ENCODE measurements at places on chromosomes 5 and 9. TPM values are rescaled to one million over a fixed set of nuclear protein-coding genes. Genes with fewer than 3 reads are reported as not detected.

DNA sequence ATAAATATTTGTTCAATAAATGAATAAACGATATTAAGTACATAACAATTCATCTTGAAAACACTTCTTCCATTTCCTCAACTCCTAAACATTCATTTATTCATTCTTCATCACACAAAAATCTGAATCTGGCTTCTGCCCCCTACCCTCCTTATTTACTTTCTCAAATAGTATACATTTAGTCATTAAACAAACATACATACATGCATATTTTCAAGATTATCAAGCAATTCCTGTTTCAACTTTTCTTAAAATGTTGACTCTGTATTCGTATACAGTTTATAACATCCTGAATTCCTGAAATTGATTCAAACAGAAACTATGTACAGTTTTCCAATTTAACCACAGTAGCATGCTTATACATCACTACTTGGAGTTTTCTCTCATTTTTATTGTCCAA is 129.0 kb downstream of the MUSK start:
- DNase-seq = no peak

- no peak for DNase-seq
Measured at GRCh38 chr5:1792842-1793266, 6.8 kb downstream of the MRPL36 start.

DNA sequence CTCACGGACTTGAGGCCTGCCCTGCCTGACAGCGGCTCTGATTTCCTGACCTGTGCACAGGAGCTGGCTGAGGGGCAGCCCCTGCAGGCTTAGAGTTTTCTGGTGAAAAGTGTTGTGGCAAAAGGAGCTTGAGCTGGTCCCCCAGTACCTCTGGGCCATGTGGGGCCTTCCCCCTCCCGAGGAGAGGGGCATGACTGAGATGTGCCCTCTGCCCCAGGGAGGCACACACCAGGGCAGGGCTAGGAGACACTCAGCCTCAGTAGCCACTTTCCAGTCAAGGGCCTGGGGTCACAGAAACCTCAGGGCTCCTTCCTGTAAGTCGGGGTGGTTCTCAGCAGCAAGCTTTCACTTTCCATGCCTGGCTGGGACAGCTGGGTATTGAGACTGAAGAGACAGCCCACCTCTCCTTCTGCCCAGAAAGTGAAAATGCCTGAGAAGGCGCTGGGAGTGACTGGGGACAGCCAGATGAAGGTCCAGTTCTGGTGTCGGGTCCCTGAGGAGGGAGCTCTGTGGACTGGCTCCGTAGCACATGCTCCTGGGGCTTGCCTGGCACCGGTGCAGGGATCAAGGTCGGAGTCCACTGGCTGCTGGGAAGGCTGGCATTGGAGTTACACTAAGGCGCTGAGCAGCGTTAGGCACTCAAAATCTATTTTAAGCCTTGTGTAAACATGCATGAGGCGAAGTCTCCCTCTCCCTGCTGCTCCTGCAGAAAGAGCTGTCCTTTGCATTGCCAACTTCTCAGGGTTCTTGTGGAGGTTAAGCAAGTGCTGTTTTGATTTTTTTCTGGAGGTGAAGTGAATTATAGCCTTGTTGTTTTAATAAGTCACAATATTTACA is 394.9 kb downstream of the GADD45G start:
- no peak for DNase-seq

DNA sequence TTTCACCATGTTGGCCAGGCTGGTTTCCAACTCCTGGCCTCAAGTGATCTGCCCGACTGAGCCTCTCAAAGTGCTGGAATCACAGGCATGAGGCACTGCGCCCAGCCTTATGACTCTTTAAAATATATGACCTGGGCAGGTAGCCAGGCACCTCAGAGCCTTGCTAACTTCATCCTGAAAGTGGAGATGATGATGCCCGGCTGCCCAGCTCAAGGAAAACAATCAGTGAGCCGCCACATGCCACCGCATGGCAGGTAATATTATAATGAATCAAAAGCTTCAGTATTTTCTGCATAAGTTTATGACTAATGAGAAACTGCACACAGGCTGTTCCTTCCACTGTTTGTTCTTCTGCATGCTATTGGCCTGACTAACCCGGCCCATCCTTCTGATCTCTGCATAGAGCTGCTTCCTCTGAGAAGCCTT is 30.4 kb upstream of the DMRT1 start:
- no peak for DNase-seq

DNA sequence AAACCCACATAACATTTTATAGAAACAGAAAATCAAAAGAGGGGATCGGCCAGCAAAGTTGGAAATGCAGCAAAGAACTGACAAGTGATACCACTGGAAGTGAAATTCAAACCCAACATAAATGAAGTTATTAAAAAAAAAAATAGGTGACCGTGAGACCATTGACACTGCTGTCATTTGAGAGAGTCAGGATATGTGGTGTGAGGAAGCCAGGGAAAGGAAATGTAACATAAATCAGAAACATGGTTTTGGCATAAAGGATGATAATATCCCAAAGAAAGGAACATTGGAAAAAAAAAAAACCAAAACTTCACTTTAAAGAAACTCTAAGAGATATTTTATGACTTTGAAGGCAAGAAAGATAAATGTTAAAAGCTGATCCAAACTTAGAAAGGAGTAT is 312.4 kb upstream of the PIK3R1 start:
- DNase-seq = no peak

GRCh38 chr5:95620030-95620869 is at the start of gene GPR150:
GPR150 (plus strand) TSS chr5:95620087; CDS start chr5:95620276, 189 bp downstream.
- DNase-seq = no peak

- no peak for DNase-seq
Measured at GRCh38 chr5:84255315-84255714, 129.4 kb downstream of the EDIL3 start.

GRCh38 chr9:92558612-92559374 is 23.0 kb upstream of the ECM2 start:
- no peak for DNase-seq

GRCh38 chr9:134231330-134231745 is 67.0 kb upstream of the RNU6ATAC start:
- DNase-seq = no peak

- DNase-seq = no peak
Measured at GRCh38 chr9:121498150-121498486, 1.5 kb downstream of the GGTA1 start.

GRCh38 chr5:41109186-41109585 is 38.0 kb upstream of the MROH2B start:
- no peak for DNase-seq

DNA sequence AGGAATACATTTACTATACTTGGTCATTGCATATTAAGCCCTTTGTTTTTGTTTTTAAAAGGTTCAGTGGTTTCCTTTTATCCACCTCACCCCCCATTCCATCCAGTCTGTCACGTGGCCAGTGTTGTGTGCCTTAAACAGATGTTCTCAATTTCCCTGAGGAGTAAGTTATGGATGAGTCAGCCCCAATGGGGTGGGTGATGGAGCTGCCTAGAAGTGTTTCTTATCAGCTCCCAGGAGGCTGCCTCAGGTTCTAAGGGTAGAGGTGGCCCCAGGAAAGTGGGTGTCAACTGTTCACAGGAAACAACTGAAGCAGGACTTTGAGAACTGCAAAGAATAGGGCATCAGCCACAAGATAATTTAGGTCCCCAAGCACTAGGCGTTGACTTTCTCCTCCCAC is 41.1 kb downstream of the ACTBL2 start:
- DNase-seq = no peak

DNA sequence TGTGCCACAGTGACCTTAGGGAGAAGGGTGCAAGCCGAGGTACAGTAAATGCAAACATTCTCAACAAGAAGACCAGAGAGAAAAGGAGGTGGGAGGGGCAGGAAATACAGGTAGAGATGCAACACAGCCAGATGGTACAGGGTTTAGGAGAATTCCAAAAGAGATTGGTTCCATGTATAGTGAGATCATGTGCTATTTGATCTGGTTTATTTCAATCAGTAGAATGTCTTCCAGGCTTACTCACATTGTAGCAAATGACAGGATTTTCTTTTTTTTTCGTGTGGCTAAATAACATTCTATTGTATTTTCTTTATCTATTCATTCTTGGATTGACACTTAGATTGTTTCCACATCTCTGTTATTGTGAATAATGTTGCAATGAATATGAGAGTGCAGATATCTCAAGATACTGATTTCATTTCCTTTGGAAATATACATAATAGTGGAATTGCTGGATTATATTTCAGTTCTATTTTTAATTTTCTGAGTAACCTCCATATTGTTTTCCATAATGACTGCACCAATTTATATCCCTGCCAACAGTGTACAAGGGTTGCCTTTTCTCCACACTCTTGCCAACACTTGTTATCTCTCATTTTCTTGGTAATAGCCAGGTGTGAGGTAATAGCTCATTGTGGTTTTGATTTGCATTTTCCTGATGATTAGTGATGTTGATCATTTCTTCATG is 107.8 kb upstream of the GAS1 start:
- DNase-seq = no peak

DNA sequence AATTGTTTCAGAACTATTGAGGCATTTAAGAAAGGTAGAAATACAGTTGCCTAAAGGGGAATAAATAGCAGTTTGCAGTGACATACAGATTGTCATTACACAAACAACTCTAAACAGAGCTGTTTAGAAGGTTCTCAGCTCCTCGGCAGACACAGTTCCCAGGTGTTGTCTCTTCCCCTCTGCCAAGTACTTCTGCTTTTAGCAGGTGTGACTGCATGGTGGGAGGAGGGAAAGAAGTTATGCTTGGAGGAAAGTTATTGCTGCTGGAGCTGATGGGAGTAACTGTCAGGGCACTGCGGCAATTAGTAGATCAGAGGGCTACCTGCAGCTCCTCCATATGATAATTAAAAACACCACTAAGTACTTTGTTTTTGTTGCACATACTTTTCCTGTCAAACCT is 14.5 kb downstream of the EDIL3 start:
- no peak for DNase-seq

- no peak for DNase-seq
Measured at GRCh38 chr9:116020146-116020545, 133.4 kb upstream of the PAPPA start.

DNA sequence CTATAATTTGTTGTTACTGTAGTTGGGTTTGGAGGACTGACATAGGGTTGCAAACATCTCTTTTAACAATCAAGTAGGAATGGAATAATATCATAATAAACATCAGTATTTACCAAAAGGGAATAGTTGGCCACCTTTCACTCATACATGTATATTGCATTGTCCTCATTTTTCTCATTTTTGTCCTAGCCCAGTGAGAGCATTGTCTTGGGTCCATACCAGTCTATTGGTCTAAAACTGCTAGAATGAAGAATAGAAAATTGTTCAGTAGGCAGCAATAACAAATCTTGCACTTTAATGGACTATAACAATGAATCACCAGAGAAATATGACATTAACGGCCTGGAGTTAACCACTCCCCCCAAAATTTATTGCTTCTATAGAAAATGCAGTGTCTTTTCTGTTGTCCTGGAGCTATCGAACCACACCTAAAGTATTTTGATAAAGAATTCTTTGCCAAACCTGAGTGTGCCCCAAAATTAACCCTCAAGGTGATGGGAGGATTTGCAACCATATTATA is 80.9 kb upstream of the IL33 start:
- no peak for DNase-seq

DNA sequence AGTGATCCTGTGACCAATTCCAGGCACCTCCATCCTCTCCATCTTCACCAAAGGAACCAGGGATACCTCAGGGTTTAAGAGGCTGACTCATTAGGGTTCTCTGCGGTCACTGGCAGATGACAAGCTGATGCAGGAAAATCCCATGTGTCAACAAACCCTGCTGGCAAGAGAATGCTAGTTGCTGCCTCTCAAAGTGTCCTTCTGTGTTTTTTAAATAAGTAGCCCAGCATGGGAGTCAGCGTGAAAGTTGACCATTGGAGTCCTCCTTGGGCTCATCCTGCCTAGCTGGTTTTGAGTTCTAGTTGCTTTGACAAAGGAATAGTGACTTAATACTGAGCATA is 200.2 kb downstream of the SLIT3 start:
- no peak for DNase-seq

- DNase-seq = no peak
Measured at GRCh38 chr5:53965459-53965858, 344.9 kb downstream of the ARL15 start.

DNA sequence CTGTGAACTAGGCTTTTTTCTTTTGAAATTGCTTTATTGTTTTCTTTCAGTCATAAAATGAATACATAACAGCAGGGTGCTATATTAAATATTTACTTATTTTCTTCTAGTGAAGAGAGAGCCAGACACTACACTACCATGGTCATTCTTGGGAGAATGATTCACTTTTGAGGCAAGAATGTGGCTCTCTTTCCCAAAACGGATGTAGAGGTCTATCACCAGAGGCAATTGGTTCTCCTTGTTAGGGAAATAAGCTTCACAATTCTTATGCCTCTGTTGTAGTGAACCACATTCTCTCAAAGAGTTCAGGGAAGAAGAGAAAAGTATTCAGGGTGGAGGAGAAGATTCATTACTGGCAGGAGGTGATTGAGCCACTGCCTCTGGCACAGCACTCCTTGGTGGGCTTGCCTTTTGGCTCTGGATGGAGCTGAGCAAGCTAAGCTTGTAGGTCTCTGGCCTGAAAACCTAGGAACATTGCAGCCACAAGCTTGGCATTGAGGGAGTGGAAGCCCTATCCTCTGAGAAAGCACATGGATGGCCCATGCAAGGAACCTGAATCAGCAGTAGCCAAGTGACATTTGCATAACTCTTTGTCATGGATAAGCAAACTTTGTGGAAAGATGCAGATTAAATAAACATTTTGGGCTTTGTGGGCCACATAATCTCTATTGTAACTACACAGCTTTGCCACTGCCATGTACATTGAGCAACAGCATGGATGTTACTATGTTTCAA is 179.0 kb upstream of the TNC start:
- no peak for DNase-seq

DNA sequence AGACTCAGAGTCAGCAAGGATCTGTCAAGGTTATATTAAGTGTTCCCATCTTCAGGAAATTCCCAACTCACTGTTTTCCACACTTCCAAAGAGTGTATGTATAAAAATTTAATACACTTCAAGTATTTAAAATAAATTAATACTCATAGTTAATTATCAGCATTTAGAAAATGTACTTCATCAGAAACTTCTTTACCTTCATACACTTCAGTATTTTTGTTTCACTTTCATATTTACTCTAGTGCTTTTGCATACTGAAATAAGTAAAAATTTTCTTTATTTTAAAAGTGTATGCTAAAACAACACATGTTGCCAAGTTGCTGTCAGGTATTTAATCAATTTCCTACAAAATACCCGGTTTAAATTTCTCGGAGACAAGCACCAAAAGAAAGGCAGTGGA is 16.5 kb downstream of the RICTOR start:
- DNase-seq = no peak

GRCh38 chr5:137234973-137235943 is 263.9 kb downstream of the SPOCK1 start:
- no peak for DNase-seq

GRCh38 chr5:171907725-171908343 is 98.6 kb downstream of the FBXW11 start:
- DNase-seq = peak; percentile 60

Gene ZBED3
- 7.3 TPM for polyA plus RNA-seq

Gene EPB41L4B
- polyA plus RNA-seq = 10.7 TPM

Gene TNFSF8
- 0.53 TPM for polyA plus RNA-seq

Gene NPR2
- 22.4 TPM for polyA plus RNA-seq

Gene HAVCR2
- polyA plus RNA-seq = 2.1 TPM

Data from forelimb muscle (tissue), 1 donor.